ENCODE measurements at places on chromosomes 1 and 21.
A peak's percentile ranks its signal among the peaks of the same experiment; 100 is the strongest.

DNA sequence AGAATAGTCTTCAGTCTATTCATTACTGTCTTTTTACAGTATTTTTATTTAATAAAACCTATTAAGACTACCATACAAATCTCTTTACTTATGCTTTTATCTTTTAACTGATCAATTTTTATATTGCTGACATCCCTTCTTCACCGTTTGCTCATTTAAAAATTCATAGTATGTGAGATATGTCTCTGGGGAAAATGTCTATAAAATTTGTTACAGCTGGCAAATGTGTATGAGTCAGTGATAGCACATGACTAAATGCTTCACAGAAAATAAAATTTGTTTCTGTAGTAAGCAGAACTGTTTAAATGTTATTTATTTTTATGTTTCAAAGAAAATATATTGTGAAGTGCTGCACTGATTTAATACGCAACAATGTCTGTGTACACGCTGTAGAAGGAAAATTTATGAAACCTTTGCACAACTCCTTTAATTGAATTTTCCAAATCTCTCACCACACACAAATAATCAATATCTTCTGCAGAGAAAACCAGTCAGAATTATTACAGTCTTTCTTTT, 74.2 kb downstream of the ITGB3BP start:
- no peak for DNase-seq

DNA sequence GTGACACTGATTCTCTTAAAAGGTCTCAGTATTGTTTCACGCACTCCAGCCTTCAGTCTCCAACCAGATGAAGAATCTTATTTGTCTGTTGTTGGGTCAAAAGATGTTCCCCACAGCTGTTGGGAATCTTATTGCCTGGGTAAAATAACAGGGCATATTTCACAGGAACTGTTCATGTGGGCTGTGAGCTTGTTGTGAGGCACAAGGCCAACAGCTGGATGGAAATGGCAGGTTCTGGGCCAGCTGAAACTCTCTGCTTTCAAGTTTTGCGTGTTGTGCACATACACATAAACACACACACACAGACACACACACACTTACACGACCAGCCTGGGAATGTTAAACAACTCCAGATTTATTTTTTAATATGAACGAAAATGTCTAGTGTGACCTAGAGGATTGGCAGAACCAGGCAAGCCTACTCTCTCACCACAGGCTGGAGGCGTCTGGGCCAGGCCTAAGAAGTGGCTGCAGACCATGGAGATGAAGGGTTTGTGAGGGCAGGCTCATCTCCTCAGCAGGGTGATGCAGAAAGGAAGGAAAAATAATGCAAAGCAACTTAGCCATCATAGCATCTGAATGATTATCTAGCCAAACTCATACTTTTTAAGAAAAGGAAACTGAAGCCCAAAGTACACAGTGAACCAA, 357.0 kb downstream of the TTLL7 start:
- DNase-seq: no peak

- DNase-seq: no peak
Measured at GRCh38 chr1:215425138-215425537, 142.0 kb upstream of the KCTD3 start.

DNA sequence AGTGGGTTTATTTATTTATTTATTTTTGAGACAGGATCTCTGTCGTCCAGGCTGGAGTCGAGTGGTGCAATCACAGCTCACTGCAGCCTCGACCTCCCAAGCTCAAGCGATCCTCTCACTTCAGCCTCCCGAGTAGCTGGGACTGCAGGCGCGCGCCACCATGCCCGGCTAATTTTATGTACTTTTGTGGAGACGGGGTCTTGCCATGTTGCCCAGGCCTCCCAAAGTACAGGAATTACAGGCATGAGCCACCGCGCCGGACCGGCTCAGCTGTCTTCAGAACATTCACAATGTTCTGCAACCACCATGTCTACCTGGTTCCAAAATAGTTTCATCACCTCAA, 406 bp upstream of the DNAJC8 start:
- no peak for DNase-seq

GRCh38 chr1:67052741-67053534, 1.0 kb downstream of the SLC35D1 start:
- peak; percentile 14 for DNase-seq

- DNase-seq: no peak
Measured at GRCh38 chr1:182217071-182217470, 155.6 kb upstream of the ZNF648 start.

- DNase-seq: no peak
Measured at GRCh38 chr1:72170246-72170645, 112.1 kb downstream of the NEGR1 start.

DNA sequence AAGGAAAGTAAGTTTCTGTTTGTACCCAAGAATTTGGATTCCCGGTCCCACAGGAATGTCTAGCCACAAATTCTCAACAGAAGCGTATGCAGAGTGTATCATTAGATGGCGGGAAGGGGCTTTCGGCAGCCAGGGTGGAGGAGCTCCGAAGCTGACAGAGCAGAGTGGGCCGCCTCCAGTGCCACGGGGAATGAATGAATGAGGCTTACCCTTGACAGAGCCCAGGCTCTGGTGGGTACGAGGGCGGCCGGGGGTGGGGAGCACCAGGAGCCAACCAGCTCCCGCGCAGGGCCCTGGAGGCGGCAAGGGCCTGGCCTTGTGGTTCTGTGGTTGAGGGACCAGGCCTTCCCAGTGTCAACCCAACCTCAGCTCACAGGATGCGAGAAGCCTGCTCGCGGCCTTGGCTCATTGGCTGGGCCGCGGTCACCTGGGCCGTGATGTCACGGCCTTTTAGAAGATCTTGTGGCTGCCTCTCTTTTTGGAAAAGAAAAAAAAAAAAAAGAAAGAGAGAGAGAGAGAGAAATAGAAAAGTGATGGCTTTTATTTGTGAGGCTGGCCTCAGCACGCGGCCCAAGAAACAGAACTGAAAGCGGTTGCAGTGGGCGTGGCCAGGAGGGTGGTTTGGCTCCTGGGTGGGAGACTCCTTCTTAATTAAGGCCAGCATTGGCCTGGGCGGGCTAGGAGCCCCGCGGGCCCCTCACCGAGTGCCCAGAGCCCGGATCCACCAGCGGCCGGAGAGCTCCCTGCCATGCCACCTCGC, 34.9 kb upstream of the RUNX3 start:
- DNase-seq: no peak

GRCh38 chr1:7632176-7632575, 138.9 kb upstream of the VAMP3 start:
- DNase-seq: no peak

DNA sequence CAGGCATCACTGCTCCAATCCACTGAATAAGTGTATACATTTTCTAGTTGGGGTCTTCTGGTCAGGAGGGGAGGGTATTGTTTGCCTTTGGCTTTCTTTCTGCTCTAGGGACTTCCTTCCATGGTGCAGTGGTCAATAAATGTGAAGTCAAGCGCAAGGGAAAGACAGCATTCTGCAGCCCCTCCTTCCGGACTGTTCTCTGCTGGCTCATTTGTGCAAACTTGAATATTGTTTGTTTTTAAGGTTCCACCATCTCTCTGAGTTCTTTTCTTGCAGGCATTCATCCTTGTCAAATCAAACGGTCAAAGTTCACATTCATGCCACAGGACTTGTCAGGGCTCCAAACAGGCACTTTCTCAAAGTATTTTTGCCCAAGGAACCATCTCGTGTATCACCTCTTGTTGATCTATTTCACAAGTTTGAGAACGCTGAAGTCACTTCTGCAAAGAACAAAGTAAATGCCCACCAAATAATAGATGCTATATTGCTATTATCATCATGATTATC, 205.6 kb upstream of the KAZN start:
- DNase-seq: no peak

GRCh38 chr1:244869364-244869827, 5.1 kb upstream of the HNRNPU start:
- no peak for DNase-seq

- no peak for DNase-seq
Measured at GRCh38 chr1:150968491-150968890, 6.1 kb downstream of the CERS2 start.

DNA sequence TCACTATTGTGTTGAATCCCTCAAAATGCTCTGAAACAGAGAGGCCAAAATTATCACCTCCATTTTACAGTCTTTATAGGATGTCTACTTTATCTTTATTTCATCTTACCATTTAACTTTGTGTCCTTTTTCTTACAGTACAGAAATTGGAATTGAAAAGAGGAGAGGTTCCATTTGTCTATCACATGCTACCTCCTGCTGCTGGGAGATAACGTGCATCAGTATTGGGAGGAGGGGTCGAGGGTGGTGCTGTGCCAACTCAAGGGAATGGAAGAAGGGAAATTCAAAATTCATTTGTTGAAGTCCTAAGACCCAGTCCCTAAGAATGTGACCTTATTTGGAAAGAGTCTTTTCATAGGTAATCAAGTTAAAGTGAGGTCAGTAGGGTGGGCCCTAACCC, 85.3 kb downstream of the HHIPL2 start:
- DNase-seq: no peak

GRCh38 chr1:15667362-15667761, 16.8 kb upstream of the PLEKHM2 start:
- DNase-seq: no peak

DNA sequence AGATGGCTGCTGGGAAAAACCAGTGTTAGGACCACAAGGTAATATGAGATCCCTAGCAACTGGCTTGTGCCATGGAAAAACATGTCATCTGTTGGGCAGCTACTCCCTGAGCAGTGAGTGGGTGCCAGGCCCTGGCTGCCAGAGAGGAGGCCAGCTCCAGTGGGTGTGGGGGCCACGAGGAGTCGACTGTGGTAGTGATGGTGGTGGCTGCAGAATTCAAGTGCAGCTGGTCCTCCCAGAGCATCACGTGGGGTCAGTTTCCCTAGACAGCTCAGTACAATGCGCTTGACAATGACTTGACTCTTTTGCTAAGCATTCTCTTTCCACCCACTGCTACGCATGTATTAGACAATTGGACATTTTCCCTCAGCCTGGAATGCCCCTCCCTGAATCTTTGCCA, 14.5 kb upstream of the CDC42 start:
- no peak for DNase-seq

DNA sequence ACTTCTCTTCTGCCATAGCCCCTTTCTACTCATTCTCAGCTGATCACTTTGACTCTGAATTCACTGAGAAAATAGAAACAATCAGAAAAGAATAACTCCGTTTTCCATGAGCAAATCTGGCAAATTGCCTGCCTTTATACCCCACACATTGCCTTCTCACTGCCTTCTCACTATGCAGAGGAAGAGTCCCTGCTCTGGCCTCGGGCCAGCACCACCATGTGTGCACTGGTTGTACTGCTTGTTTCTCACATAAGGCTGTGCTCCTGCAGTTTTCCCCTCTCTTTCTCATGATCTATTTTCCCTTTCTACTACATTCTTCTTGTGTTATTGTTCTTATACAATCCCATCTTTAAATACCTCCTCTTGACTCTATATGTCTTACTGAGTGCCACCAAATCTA, 2.3 kb upstream of the HMGCS2 start:
- DNase-seq: no peak

DNA sequence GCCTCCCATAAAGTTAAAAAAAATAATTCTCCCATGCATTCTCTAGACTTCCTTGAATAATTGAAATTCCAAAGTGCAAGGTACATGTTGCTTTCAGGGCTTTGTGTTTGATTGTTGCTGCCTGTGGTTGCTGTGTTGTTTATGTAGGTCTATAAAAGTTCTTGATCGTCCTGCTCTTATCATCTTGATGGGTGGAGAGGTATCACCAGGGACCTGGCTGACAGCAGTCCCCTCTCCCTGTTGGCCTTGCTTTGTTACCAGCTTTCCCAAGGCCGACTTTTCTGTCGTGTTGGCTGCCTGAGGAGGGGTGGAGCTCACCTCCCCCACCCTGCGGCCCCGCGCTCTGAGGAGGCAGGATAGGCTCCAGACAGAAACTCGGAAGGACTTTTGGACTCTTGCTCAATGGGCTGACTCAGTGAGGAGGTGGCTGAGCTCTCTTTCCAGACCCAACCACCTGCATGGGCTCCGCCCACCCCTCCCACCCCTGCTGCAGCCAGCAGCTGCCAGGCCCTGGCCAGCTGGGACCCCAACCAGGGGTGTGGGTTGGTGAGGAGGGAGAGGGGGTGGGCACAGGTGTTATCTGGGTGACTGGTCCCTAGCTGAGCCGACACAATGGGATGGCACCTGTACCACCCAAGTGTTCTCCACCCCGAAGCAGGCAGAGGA, 2.0 kb downstream of the INAVA start:
- no peak for DNase-seq

- DNase-seq: no peak
Measured at GRCh38 chr1:116024626-116025025, 48.3 kb downstream of the SLC22A15 start.

GRCh38 chr1:206521127-206521526, 13.8 kb downstream of the RASSF5 start:
- DNase-seq: no peak

- peak; percentile 90 for DNase-seq
Measured at GRCh38 chr1:25810341-25811299, 9.1 kb upstream of the MTFR1L start.

- DNase-seq: no peak
Measured at GRCh38 chr21:27565364-27565763, 598.5 kb upstream of the ADAMTS5 start.

DNA sequence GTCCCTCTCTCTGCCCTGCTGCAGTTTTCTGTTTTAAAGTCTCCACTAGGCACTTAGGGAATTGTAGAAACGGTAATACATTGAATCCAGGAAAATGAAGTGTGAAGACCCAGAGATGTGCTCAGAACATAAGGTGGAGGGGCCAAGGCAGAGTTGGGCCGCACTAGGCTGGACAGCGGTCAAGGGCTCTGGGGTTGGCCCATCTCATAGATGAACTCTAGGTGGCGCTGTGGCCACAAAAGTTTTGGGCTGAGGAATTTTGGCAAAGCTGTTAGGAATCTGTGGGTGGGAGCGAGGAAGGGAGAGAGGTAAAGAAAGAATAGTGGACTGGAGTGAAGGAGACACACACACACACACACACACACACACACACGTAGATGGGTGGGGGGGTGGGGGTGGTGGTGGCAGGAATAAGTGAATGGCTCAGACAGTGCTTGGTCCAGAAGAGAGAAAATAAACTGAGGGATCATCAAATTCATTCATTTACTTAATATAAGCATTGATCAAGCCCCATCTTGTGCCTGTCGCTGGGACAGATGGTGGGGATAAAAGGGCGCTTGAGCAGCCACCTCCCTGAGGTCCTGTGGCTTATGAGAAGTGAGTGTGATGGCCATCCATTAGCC, 258.5 kb downstream of the TRABD2B start:
- peak; percentile 74 for DNase-seq

DNA sequence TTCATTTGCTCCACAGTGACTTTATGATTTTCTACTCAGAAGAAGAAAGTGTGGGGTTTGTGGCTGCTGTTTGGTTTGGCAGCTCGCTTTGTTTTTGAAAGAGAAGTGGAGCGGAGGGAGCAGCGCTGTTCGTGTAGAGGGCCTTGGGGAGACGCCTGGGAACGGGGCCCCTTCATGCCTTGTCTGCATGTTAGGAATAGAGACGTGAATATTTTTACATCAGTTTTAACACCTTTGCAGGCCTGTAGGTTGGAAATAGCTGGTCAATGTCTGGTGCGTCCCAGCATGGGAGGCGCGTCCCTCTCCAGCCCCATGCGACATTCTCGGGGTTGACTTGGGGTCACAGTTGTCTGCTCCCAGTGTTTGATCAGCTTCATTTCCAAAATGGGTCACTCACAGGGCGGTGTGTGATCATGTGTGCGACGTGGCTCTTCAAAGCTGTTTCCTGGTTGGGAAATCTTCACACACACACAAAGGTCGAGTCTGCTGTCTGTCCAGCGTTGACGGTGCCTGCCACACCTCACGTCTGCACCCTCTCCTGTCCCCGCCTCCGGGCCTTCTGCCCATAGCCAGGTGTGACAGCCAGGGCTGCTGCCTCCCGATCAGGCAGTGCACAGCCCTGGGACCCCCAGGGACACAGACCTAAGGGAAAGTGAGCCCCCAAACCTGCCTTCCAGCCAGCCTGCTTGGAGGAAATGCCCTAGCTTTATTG, 149.2 kb downstream of the PSMG1 start:
- DNase-seq: no peak

All from neural crest cell (in vitro differentiated cells).